NT2/D1 (cell line): ENCODE measurements at places on chromosomes 12 and 14.

- no peak for DNase-seq
Measured at GRCh38 chr14:105891631-105892452, 365.5 kb downstream of the TMEM121 start.

DNA sequence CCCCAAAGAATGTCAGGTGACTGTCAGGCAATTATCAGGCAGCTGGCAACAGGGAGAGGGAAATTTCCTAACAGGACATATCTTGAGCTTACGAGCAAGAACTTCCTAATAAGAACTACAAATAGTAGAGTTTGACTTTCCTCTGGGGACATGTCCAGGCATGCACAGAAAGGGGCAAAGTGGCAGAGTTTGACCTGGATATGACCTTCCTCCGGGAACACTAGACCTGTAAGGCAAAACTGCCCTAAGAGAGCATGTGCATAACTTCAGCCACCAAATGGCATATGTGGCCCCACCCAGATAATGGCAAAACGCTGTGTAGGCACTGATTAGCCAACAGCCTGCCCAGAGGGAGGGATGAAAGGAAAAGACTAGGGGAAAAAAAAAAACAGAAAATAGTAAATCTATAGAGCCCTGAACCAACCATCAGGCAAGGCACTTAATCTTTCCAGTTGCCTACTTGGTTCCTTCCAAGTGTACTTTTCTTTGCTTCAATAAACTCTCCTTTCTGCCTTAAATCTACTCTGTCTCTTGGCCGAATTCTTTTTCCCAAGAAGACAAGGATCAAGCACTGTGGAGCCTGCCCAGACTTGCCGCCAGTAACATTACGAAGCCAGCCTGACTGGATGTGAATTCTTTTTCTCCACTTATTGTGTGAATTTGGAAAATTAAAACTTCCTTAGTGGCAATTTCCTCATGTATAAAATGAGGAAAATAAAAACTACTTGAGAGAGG is 164.1 kb downstream of the SPTSSA start:
- DNase-seq = no peak

GRCh38 chr14:36498938-36499337 is 21.1 kb downstream of the NKX2-1 start:
- no peak for DNase-seq

- no peak for DNase-seq
Measured at GRCh38 chr14:24219080-24219479, 3.2 kb upstream of the MDP1 start.

- DNase-seq = no peak
Measured at GRCh38 chr14:48703728-48704467, 882.3 kb downstream of the RPS29 start.

DNA sequence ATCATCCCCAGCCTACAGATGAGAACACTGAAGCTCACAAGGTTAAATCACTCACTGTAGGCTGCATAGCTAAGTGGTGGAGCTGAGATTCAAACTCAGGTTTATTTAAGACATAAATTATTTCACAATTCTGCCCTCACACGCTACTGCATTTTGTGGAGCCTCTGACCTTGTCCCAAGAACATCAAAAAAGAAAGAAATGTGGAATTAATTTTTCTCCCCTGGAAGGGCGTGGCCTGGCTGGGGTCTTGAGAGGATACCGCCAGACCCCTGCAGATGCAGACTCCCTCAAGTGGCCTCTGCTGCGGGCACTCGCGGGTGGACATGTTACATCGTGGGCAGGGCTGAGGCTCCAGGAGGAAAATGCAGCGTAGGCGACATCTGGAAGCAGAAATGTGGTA is 40.6 kb downstream of the LTBP2 start:
- DNase-seq = no peak

DNA sequence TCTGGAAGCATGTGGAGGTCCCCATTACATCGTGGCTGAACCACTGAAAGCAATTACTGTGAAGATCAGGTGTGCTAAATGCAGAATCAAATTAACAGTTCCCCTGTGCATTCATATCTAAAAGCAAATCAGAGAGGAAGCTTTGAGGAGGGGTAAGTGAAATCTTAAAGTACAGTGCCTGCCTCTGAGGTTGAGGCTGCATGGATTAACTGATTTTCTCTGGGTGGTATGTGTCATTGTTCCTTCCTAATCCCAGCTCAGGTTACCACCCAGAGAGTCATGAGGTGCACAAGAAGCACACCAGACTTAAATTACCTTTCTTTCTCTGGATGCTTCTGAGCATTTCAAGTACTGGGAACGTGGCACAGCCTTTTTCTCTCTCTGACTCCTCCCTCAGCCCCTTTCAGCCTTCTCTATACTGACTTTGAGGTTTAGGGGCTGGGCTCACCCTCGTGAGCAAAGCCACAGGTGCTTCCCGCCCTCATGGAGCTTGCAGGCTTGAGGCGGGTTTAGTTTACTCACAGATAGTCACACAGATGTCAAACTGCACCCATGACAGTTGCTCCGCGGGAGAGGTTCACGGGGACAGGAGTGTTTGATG is 237.6 kb upstream of the CRY1 start:
- DNase-seq = no peak

- DNase-seq = peak; percentile 44
Measured at GRCh38 chr12:121494093-121494787, 86.6 kb downstream of the KDM2B start.

GRCh38 chr12:12804432-12804886 is 8.7 kb upstream of the DDX47 start:
- DNase-seq = no peak

DNA sequence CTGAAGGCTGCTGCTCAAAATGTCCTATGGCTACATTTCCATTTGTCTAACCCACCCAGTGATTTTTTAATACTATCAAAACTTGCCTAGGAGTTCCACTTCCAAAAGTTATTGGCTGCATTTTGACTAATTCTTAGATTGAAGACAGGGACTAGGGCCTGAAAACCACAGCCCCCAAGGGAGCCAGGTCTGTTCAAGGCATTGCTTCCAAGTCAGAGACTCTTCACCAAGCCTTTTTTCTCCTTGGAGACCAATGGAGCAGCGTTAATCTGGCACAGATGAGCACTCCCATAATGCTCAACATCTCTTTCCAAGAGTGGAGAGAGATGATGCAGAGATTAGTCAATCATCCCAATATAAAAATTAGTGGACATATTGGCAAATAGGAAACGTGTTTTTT is 112.5 kb upstream of the HIF1A start:
- no peak for DNase-seq

- DNase-seq = no peak
Measured at GRCh38 chr14:69052181-69052601, 73.1 kb upstream of the ACTN1 start.

- no peak for DNase-seq
Measured at GRCh38 chr14:24325963-24326362, 8.9 kb downstream of the ADCY4 start.

- DNase-seq = no peak
Measured at GRCh38 chr12:128571906-128572810, 251.6 kb downstream of the SLC15A4 start.

DNA sequence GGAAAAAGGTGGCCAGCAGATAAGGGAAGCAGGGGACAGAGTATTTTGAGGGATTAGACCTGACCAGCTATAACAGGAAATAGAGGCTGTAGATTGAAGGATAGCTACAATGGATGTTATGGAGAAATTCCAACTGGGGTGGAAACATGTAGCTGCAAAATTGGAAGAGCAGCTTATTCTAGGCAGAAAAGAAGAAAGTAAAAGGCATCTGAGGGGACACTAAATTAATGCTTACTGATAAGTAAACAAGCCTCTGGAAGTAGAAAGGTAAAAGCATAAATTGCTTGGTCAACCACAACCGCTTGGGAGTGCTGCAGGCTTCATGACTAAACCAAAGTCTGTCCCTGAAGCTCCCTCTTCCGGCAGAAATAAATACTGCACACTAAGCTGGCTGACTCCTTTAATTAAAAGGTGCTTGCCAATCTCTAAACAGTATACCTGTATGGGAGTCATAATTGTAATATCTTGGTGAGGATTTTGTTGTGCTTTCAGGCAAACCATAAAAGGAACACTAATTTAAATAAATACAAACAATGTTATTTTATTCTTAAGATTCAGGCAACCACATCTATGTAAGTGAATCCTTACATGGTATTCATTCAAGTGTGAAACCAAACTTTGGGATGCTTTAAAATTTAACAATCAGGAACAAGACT is 7.7 kb downstream of the UBC start:
- peak; percentile 93 for DNase-seq

DNA sequence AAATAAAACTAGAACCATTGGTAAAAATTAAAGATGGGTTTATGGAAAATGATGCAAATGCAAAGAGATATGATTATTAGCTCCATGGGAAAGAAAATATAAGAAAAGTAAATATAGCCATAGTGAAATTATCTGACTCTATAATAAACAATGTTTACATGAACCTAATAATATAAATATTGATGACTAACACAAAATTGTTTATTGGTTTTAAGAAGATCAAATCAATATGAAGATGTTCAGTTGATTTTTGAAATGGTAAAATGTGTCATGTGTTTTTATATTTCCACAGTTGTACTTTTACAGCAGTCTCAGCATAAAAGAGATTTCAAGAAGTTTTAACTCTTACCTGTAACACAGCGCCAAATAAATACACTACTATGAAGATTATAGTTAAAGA is 114.0 kb downstream of the SLC41A2 start:
- no peak for DNase-seq

DNA sequence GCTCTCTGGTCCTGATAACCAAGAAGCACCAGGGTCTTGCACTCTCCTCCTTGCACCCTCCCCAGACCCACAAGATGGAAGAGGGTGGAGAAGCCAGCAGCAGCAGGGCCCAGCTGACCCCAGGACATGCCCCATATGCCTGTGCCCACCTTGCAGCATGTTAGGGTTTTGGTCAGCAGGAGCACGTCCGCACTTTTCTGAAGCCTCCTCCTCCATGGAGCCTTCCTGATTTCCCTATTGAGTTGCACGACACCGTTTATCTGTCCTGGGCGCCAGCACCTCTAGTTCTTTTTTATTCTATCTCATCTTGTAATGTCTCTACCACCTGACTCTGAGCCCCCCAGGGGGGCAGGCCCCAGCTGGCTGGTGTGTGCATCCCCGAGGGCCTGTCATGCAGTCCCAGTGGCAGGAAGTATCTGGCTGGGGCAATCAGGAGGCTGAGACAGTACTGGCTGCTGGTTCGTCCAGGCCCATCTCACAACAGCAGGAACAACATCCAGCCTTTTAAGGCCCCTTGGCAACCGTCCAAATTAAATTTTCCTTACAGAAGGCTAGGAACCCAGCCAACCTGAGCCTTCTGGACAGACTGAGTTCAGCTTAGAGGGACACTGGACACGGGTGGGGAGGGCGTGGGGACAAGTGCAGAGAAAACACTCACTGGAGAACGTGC is 39.6 kb downstream of the CCDC85C start:
- no peak for DNase-seq

GRCh38 chr12:56321027-56321426 is 5.2 kb upstream of the CNPY2 start:
- DNase-seq = no peak

GRCh38 chr12:111488271-111488670 is 82.5 kb downstream of the SH2B3 start:
- no peak for DNase-seq

DNA sequence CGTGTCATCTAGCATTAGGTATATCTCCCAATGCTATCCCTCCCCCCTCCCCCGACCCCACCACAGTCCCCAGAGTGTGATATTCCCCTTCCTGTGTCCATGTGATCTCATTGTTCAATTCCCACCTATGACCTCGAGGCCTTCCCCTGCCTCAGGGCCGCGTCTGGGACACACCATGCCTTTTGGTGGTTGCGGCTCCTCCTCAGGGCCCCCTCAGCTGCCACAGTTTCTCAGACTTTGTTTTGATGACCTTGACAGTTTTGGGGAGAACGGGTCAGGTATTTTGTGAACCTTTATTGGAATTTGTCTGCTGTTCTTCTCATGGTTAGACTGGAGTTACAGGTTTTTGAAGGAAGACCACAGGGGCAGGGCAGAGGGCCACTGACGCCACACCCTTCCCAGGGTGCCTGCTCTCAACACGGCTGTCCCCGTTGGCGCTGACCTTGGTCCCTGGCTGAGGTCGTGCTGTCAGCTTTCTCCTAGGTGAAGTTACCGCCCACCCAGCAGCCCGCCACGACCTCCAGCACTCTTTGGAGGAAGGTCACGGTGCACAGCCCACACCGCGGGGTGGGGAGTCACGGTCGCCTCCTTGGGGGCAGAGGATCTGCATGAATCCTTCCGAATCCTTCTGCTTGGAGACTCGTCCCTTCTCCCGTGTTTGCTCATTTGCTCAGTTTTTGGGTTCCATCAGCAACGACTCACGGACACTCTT is 130.5 kb downstream of the KIF26A start:
- DNase-seq = no peak

DNA sequence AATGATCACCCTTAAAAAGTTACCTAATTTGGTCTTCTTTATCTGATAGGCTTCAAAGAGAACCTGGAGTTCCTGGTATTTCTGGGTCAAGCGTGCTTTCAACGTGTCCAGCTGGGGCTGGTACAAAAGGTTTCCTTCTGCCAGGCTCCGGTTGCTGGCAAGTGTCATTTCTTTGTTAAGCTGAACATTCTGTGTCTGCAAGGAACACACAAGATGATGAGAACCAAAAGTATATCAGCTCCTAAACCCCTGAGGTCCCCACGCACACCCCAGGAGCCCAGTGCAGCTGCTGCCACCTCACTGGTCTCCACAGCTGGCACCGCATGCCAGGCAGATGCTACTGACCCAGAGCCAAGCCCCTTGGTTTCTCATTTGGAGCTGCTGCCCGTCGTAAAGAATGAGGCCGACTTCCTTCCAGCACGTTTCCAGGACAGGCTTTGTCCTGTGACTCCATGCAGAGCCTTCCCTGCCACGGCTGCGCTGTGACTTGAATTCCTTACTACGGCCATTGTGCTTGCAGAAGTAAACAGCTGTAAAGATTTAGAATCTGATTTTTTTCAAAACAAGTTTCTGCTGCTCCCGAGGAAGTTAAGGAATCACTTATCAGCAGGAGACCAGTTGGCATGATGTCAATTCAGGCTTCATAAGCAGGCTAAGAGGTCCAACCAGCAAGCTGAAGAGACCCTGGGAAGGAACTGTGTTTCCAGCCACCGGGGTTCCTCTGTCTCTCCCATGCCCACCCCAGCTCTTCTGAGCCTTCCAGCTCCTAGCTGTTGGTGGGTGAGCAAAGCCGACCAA is 24.9 kb downstream of the VPS37B start:
- no peak for DNase-seq

DNA sequence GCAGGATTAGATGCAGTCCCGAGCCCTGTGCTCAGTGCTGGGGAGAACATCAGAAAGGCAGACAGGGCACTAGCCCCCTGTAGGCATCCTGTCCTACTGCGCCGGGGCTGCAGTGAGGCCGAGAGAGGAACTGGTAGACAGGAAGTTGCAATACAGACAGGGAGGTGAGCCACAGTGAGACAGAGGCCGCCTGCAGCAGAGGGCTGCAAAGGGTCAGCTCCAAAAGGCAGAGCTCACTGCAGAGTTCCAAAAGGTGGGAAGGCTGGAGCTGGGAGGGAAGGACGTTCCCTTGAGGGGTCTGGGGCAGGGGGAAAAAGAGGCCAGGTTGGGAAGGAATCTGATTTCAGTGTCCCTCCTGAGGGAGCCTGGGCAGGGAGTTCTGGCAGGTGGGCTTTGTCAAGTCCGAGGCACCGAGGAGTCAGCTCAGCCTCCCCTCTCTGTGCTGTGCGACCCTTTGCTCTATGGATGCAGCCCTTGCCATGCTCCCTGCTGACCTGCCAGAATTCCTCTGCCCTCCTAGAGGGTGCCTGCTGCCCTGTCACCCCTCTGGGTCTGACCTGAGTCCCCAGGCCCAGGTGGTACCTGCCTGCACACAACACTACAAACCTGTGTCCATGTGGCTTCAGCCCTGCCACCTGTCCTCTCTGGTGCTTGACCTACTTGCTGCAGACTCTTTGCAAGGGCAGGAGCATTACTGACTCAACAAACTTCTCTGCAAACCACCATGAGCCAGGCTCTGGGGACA is 63.5 kb downstream of the PRMT8 start:
- peak; percentile 28 for DNase-seq
